CD4-positive, alpha-beta T cell treated with Interleukin-4 for 4 hours (primary cell): ENCODE measurements at places on chromosomes 4 and X.

- DNase-seq = no peak
These were observed 750 bp downstream of the ARMCX5 start for GRCh38 chrX:102599951-102600579.

GRCh38 chr4:86891762-86892635 lies at the start of gene C4orf36:
Gene C4orf36, minus strand, starts transcription at chr4:86892422. Its CDS starts 902 bp downstream, at chr4:86891520.
- no peak for DNase-seq

DNA sequence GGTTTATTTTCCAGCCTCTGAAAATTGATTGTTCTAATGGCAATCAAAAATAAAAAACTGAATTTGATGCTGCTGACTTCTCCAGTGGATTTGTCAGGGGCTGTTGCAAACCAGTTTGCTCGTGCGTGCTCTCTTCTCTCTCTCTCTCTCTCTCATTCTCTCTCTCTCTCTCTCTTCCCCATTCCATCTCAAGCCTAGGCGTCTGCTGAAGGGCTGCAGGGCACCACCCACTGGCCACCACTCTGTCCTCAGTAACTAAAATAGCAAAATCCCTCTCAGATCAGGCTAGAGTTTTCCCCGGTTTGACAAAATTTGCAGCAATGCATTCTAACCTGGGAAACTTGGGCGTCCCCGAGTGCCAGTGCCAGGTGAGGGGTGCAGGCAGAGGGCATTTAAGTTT lies 19.4 kb downstream of the NKX6-1 start:
- DNase-seq = no peak

GRCh38 chrX:38803243-38803587 lies 2.0 kb downstream of the MID1IP1 start:
- no peak for DNase-seq

GRCh38 chrX:134806707-134807038 lies 148.4 kb upstream of the PLAC1 start:
- DNase-seq = no peak
